ENCODE measurements at places on chromosomes 3 and 15.

- no peak for DNase-seq
Observed at GRCh38 chr3:120903221-120903620, 4.8 kb upstream of the STXBP5L start.

DNA sequence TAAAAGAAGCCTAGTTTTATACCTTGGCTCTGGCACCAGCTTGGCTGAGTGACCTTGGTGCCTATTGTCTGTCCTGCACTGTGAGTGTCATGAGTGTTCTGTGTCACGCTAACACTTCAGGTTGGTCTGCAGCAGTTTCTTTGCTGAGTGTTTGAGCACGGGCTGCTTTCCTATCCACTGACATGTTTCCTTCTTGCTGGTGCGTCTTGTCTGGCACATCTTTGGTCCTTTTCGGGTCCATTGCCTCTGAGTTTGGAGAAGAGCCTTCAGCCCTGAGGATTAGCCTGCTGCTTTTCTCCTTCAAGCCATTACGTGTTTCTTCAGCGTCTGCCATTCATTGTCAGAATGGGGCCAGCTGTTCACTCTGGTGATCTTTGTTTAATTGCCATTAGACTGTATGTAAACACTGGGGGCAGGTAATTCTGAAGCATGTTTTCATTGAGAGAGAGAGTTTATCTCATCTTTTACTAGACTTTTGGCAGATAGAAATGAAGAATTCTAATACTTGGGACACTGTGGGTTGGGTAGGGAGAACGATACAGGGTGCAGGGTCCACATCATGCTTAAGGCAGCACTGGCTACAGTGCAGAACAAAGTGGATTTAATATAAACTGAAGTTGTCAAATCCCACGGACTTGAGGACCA lies 55.5 kb downstream of the LRRC28 start:
- DNase-seq: no peak

DNA sequence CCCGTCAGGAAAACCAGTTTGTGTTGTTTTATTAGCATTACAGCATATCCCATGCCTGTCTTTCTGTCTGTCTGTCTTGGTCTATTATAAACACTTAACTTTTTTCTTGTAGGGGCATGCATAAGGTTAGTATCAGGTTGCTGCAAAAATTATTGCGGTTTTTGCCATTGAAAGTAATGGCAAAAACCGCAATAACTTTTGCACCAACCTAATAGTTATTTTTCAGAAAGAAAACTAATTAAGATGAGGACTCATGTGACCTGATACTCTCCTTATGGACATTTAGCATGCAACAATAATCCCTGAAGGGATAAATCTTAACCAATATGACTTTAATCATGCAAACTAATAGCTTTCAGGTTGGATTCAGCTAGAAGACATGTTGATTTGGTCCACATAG lies 326.7 kb upstream of the SUCLG2 start:
- no peak for DNase-seq

- DNase-seq: no peak
Observed at GRCh38 chr15:35095941-35096340, 10.8 kb upstream of the NANOGP8 start.

GRCh38 chr3:87145553-87145952 lies 81.6 kb upstream of the CHMP2B start:
- DNase-seq: no peak

GRCh38 chr15:80883641-80884040 lies 104.5 kb downstream of the CEMIP start:
- no peak for DNase-seq

DNA sequence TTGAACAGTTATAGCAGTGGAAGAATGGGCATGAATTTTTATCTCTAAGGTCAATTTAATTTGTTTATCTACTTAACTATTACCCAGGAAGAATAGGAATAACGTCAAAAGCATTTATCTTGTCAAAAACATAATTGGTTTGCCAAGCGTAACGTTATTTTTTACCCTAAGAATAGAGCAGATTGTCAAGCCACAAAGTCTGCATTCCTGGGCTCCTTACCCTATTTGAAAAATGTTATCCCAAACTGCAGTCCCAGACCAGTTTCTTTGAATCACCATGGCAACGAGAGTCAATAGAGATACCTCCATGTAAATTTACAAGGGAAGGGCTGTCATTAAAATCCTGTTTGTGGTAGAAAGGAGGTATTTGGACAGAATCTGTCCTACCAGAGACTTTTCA lies 61.1 kb downstream of the CPNE4 start:
- no peak for DNase-seq

- DNase-seq: no peak
Observed at GRCh38 chr3:109187390-109187789, 50.9 kb downstream of the C3orf85 start.

DNA sequence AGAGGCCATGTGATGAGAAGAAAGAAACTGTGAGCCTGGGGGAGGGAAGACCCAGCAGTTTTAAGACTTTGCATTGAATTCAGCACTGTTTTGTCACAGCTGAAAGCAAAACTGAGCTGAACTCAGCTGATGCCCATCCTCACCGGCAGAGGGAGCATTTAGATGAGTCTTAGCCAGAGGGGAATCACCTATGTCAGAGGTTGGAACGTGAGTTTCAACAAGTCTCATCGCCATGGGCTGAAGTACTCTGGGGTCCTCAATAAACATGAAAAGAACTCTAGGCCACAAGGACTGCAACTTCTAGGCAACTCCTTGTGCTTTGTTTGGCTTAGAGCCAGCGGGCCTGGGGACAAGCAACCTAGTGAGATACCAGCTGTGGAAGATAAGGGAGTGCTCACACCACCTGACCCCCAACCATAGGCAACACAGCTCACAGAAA lies 324.5 kb downstream of the TBL1XR1 start:
- DNase-seq: peak; percentile 10
